Activated CD4-positive, alpha-beta T cell treated with anti-CD3 and anti-CD28 coated beads, Interleukin-2, amount 10 ng/mL, durations not matched to agents 24 days and 14 days (primary cell): ENCODE measurements at places on chromosomes 6 and 20. TPM values are rescaled to one million over a fixed set of nuclear protein-coding genes. Genes with fewer than 3 reads are reported as not detected.

Gene LBP
- total RNA-seq: not detected in 2 replicates

Gene OR2J3
- not detected in 2 replicates for total RNA-seq

Gene BFSP1
- total RNA-seq: 0.33 and 0.43 TPM in 2 replicates

Gene RAET1L
- total RNA-seq: not detected in 2 replicates

Gene LKAAEAR1
- total RNA-seq: 0.23 TPM in 1 of 2 replicates, not detected in the other

Gene CCM2L
- not detected in 2 replicates for total RNA-seq

Gene MCHR2
- not detected in 2 replicates for total RNA-seq

Gene CAP2
- total RNA-seq: not detected in 2 replicates

Gene NRSN1
- total RNA-seq: not detected in 2 replicates

Gene MUC22
- total RNA-seq: not detected in 2 replicates

Gene SLPI
- total RNA-seq: not detected in 2 replicates

Gene DNAH8
- 0.02 TPM in 1 of 2 replicates, not detected in the other for total RNA-seq

Gene NRN1
- 4.0 and 4.8 TPM in 2 replicates for total RNA-seq

Gene PPP1R3D
- 6.1 and 6.4 TPM in 2 replicates for total RNA-seq

Gene CITED2
- 49.0 and 56.0 TPM in 2 replicates for total RNA-seq

Gene THBS2
- not detected in 2 replicates for total RNA-seq

Gene SLC17A2
- 0.14 TPM in 1 of 2 replicates, not detected in the other for total RNA-seq

Gene GHRH
- total RNA-seq: not detected in 2 replicates

Gene RAET1G
- not detected in 2 replicates for total RNA-seq

Gene TRPC4AP
- total RNA-seq: 46.4 and 47.8 TPM in 2 replicates

Gene ERVFRD-1
- total RNA-seq: not detected in 2 replicates

Gene COL12A1
- total RNA-seq: 0.05 TPM in 1 of 2 replicates, not detected in the other

Gene LPIN3
- total RNA-seq: 1.2 and 1.6 TPM in 2 replicates

Gene TRIM15
- 0.24 and 0.65 TPM in 2 replicates for total RNA-seq

Gene SYCP2
- total RNA-seq: 5.2 and 5.3 TPM in 2 replicates

Gene TCP11
- not detected in 2 replicates for total RNA-seq

Gene SIRPB2
- total RNA-seq: not detected in 2 replicates

Gene HSD17B8
- 18.2 and 18.3 TPM in 2 replicates for total RNA-seq

Gene ADAM33
- not detected in 2 replicates for total RNA-seq

Gene SMIM26
- 55.8 and 60.2 TPM in 2 replicates for total RNA-seq

Gene ACSS2
- 44.8 and 54.4 TPM in 2 replicates for total RNA-seq
